Cortex of kidney (tissue), 1 donor: ENCODE measurements at places on chromosomes 16 and 17.

GRCh38 chr17:56629531-56630075, 36.1 kb downstream of the NOG start:
- DNase-seq = no peak

DNA sequence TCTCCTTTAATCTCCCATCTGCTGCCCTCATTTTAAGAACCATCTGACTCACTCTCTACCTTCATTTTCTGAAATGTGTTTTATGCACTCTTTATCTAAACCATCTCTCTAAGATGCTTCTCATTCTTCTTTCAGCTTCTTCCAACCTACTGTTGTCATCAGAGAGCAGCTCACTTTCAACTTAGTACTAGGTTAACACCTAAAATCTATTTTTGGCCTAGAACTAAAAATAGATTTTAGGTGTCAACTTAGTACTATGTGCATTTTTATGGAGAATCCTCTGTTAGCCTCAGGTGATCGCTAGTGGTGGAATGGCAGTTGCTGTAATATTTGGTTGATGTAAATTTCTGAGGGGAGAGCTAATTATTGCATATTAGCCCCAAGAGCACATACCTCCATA, 277.1 kb downstream of the KCNJ2 start:
- DNase-seq = no peak

DNA sequence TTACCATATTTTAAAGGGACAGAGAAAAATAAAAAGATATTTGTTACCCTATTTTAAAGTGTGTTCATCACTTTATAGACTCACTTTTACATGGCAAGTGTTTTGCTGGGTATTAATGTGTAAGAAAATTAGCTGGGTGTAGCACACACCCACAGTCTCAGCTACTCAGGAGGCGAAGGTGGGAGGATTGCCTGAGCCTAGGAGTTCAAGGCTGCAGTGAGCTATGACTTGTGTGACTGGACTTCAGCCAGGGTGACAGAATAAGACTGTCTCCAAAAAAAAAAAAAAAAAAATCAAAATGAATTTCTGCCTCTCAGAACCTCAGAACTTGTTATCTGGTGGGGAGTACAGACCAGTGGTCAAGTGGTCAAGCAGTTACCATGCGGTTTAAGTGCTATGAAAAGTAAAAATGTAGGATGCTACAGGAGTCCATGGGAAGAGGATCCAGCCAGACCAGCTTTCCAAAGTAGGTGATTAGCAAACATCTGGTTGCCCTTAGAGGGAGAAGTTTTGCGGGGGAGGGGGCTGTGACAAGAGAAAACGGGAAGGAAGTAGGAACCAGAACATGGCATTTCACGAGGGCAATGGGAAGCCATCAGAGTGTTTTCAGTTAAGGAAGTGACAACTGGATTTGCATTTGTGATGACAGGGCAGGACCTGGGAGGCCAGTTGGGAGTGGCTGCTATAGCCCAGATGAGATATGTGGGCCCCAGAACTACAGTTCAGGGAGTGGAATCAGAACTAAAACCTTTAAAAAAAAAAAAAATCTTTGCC, 13.9 kb downstream of the CNEP1R1 start:
- DNase-seq = no peak

GRCh38 chr17:43880420-43880991, 26.8 kb downstream of the MPP2 start:
- DNase-seq = no peak

GRCh38 chr17:33169580-33170285, 123.4 kb downstream of the ASIC2 start:
- DNase-seq = no peak

GRCh38 chr16:1940273-1941161, 2.5 kb downstream of the MSRB1 start:
- no peak for DNase-seq

GRCh38 chr17:7191571-7192270, 12.6 kb upstream of the ASGR1 start:
- no peak for DNase-seq

GRCh38 chr17:17112628-17113200, 70.5 kb downstream of the MPRIP start:
- DNase-seq = no peak

GRCh38 chr16:1548233-1548632, 14.8 kb downstream of the TMEM204 start:
- no peak for DNase-seq

DNA sequence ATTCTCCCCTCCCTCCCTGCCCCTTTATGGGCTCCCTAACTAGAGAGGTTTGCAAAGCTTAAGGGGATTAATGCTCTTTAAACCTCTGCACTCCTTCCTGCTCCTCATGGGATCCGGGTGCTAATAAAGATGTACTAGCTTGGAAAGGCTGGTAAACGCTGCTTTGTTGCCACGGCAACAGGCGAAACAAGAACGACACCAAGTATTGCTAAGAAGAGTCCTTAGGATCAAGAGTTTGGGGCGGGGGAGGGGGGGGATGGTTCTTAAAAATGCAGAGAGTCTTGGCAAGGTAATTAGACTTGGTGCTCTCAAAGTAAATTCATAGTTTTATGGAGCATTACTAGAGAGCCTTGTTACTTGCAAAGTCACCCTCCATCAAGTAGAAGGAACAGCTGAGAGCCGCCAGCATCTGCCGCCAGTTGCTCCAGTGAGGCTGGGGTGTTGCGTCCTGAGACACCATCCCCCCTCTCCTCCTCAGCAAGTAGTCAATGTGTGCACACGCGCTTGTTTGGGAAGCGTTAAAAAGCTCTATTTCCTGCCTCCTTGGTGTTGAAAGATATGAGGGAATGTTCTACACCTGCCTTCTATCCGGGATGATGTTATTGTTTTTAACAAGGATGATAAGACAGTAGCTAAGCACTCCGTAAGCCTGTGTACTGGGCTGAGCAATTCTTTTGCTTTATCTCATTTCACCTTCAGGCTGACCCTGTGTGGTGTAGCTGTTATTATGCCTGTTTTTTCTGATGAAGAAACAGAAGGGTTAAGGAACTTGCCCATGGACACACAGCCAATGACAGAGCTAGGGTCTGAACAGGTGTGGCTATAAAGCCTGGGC, 190.9 kb downstream of the CCDC182 start:
- DNase-seq = no peak

DNA sequence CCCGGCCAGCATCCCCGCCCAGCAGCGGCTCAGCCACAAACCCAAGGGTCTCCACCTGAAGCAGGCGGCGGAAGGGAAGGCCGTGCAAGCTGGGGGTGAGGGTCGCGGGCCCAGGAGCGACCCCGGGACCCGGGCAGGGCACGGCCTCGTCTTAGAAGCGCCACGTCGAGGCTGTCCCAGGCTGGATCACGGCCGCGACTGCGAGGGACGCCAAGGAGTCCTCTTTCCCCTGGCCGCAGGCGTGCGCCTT, 538 bp upstream of the CCNF start:
- DNase-seq = no peak

DNA sequence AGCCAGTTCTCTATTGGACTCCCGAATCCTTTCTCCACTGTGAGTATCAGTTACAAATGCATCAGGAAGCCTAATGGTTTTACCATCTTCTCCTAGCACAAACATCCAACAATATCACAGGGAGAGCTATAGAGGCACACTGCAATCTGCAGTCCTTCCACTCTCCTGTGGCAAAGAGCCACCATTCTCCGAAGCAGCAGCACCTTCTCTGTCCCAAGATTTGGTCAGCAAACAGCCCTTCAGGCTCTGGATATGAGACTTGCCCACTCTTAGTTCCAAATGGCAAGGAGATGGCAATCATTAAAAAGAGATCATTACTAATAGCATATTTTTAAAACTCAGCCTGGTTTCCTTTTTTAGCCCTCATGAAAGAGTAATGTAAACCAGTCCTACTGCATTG, 223.4 kb downstream of the HS3ST3A1 start:
- no peak for DNase-seq

GRCh38 chr16:86825631-86826030, 247.3 kb downstream of the FOXL1 start:
- DNase-seq = no peak

GRCh38 chr17:28810437-28810836, 32.2 kb downstream of the FAM222B start:
- no peak for DNase-seq

GRCh38 chr16:80577485-80578280, 36.9 kb downstream of the DYNLRB2 start:
- no peak for DNase-seq

DNA sequence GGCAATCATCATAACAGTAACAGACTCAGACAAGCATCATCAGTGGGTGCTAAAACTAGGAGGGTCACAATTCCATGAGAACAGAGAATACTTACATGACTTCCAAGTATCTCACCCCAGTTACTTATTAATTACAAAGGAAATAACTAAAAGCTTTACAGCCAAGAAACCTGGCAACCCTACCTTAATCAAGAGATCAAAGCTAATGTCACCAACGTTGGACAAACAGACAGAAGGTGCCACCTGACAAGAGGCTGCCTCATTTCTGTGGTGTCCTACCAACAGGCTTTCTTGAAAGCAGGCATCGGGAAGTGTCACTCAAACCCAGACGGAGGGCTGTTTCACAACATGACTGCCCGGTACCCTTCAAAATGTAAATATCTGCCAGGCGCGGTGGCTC, 84.6 kb downstream of the RMI2 start:
- no peak for DNase-seq

DNA sequence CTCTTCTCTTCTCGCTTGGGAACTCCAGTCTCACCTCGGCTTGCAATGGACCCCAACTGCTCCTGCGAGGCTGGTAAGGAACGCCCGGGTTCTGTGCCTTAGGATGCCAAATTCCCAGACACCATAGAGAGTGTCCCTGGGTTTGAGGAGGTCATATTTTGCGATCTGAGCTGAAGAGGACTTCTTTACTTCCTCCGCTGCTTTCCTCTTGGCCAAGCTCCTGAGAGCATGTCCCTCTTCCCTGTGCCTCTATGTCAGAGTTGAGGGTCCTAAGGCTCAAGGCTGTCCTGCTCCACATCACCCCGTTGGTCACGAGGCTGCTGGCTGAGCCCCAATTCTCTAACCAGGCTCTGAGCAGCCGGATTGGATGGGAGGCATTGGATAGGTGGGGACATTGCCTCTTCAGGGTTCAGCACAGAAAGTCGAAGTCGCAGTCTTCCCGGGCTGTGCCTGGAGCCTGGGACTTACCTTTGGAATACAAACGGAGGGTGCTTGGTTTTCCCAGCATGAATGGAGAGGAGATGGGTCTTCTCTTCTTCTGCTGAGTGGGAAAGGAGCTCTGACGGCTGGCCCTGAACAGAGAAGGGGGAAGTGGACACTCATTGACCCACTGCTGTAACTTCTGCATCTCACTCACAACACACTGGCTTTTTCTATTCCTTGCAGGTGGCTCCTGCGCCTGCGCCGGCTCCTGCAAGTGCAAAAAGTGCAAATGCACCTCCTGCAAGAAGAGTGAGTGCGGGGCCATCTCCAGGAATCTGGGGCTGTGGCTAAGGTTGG, 416 bp downstream of the MT1H start:
- no peak for DNase-seq

- no peak for DNase-seq
These were observed 72.1 kb downstream of the DNAH3 start for GRCh38 chr16:21078563-21078962.

DNA sequence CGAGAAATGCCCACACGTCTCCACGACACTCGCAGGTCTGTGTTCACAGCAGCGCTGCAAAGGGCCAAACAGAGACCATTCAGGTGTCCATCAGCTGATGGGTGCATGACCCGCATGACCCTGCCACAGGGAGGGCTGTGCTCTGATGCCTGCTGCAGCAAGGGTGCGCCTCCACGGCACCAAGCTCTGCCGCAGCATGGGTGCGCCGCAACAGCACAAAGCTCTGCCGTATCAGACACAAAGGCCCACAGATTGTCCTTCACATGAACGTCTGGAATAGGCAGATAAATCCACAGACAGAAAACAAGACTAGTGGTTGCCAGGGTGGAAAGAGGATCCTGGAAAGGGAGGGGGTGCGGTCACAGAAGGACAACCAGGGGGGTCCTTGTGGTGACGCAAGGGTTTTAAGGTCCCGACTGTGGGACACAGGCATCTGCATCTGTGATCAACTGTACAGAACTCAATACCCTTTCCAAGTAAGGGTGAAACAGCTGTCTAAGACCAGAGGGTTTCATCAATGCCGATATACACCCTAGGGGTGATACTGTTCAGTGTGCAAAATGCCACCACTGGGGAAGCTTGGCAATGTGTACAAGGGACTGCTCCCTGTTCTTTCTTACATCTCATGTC, 121.0 kb downstream of the ANKRD11 start:
- no peak for DNase-seq

GRCh38 chr17:79237448-79238053, 162.9 kb downstream of the ENGASE start:
- DNase-seq = no peak

- DNase-seq = no peak
These were observed 1.8 kb upstream of the SOST start for GRCh38 chr17:43760254-43760852.

GRCh38 chr16:1826691-1827573, at the start of the genes FAHD1 and HAGH:
Gene FAHD1, plus strand, starts transcription at chr16:1827206. Its CDS starts 33 bp downstream, at chr16:1827239.
Gene HAGH, minus strand, starts transcription at chr16:1826825. Its CDS starts 38 bp downstream, at chr16:1826787.
- DNase-seq = peak; percentile 95

GRCh38 chr16:87201052-87201451, 116.1 kb downstream of the C16orf95 start:
- DNase-seq = no peak

GRCh38 chr17:58402679-58403078, 14.7 kb downstream of the RNF43 start:
- DNase-seq = no peak

DNA sequence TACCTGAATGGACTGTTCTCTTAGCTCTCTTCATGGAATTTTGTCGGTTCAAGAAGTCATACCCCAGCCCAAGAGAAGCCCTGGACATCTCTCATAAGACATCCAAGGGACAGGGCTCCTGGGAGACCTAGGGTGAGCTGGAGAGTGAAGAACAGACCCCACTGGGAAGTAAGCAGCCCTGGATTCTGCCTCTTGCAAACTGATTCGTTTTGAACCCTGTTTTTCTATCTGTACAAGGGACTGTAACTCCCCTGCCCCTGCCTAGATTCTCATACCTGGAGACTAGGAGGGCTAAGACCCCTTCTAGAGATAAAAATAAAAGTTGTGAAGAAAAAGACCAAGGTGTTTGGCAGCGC, 449 bp downstream of the CCL3L1 start:
- DNase-seq = no peak

DNA sequence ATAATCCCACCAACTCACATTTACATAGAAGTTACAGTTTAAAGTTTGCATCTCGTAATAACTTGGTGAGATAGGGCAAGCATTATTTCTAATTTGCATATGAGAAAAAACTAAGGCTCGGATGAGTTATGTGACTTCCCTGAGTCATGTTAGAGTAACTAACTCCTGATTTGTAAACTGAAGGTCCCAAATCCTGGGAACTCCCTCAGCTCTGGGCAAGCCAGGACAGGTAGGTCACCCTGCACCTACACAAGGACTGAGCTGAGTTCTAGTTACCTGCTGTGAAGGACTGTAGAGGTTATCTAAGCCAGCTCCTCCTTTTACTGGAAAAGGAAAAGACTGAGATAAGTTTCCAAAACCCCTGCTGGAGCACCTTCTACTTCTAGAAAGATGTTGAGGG, 92.1 kb upstream of the HLF start:
- no peak for DNase-seq

GRCh38 chr16:67087803-67088202, 21.9 kb upstream of the PHAF1 start:
- DNase-seq = no peak

- no peak for DNase-seq
These were observed 278.3 kb downstream of the KCNJ2 start for GRCh38 chr17:70447588-70447987.
